AG08396 (cell line): ENCODE measurements at places on chromosomes 12 and 14.

DNA sequence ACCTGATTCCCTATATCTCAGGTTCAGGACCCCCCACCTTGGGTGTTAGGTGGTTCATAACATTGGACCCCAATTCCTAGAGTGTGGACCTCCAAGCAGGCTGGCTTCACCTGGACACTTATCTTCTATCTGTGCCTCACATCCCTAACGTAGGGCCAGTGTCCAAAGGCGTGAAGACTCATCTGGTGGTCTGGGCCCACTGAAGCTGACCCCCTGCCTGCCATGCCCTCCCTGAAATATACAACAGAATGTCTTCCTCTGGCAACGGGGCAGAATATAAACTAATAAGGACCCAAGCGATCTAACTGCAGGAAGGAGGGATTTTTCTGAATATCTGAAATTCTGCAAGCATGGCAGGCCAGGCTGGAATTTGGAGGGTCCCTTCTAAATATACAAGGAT lies 5.6 kb downstream of the HOXC13 start:
- no peak for DNase-seq

- DNase-seq = no peak
Observed at GRCh38 chr12:51636986-51637385, 46.0 kb downstream of the SCN8A start.

GRCh38 chr12:108966378-108967151 lies 54.3 kb downstream of the SVOP start:
- DNase-seq = no peak

DNA sequence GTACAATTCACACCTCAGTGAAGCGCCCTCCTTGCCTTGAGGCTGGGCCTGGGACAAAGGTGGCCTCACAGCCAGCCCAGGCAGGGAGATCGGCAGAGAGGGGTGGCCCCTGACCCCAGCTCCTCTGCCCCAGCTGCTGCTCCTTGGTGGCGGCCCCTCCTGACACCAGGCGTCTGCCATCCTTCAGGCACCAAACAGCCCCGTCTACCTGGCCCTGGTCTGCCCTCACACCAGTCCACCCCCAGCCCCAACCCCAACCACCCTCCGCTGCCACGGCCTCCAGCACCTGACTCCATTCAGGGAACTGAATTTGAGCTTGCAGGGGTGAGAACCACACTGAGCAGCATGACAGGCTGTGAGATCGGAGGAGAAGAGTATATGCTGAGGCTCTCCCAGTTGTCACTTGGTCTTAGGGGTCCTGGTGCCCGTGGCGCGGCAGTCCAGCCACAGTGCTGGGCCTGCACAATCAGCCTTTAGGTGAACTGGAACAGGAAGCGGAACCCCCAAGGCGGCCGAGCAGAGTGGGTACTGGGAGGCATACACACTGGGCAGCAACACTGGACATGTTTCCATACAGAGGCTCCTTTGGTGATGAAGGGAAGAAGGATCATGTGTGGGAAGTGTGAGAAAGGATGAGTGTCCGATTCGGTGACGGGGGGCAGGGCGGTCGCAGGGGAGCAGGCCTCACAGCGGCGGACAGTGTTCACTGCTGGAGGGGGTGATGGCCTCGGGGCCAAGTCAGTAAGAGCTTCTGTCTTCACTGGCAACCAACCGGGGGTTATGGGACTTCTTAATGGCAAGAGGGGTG lies 18.7 kb downstream of the ZFYVE21 start:
- DNase-seq = no peak

GRCh38 chr12:114131824-114132223 lies 165.7 kb upstream of the RBM19 start:
- peak; percentile 8 for DNase-seq

DNA sequence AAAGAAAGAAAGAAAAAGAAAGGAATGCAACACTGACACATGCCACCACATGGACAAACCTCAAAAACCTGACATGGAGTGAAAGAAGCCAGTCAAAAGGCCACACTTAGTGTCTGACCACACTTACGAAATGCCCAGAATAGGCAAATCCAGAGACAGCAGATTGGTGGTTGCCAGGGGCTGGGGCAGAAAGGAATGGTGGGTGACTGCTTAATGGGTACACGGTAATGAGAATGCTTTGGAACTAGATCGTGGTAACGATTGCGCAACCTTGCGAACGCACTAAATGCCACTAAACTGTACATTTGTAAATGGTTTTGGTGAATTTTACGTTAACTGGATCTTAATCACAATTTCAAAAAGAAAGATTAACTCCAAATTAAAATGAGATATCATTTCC lies 39.5 kb downstream of the SCARB1 start:
- no peak for DNase-seq

GRCh38 chr14:67911562-67911961 lies 92.0 kb downstream of the RAD51B start:
- DNase-seq = no peak

- DNase-seq = no peak
Observed at GRCh38 chr14:90496379-90496778, 99.5 kb downstream of the CALM1 start.

GRCh38 chr14:34835312-34835711 lies 39.8 kb downstream of the BAZ1A start:
- no peak for DNase-seq

- DNase-seq = no peak
Observed at GRCh38 chr12:73159954-73160353, 887.8 kb downstream of the TRHDE start.

DNA sequence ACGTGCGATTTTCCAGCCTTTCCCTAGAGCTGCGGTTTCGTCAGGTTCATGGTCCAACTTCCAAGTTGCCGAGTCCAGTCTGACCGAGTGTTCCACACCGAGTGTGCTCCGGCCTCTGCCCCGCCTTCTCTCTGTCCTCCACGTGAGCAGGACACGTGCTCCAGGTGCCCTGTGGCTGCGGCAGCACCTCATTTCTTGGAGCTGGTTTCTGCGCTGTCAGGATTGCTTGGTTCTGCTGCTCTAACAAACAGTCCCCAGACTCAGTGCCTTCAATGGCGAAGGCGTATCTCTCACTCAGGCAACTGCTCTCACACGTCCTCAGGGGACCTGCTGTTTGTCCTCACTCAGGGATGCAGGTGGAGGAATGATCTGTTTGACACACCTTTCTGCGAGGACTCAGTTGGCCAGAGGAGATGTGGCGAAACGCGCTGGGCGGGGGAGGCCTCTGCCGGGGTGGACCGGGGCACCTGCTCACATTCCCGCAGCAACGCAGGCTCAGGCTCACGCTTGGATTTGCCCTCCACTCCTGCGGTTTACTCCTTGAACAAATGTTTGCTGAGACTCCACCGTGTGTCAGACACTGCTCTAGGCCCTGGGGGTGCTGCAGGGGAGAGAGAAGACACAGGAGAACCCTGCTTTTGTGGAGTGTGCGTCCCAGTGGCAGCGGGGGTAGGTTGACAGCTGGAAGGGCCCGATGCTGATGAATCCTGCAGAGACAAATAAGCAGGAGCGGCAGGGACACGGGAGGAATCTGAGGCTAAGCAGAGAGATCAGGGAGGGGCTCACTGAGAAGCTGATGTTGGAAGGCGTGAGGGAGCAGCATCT lies 63.4 kb upstream of the FBRSL1 start:
- no peak for DNase-seq

DNA sequence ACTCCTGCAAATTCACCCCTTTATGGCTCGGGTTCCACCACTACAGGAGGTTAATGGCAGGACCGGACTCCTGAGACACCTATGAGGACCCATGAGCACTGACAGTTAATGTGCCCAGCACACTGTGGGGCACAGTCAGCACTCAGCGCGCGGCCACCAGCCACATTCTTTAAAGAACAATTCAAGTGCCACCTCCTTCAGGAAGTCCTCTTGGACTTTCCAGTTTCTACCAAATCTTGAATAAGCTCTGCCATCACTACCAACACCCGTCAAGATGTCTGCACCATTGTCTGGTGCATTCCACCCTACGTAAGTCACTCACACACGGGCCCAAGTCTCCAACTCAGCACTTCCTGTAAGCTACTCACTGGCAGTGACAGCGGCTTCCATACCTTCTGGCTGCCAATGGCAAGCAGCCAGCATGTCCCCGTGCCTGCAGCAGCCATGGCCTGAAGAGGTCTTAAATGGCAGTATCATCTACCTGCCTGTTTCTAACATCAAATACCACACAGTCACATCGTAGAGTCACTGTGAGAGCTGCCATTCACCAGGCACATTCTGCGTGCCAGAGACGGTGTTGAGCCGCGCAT lies 48.5 kb downstream of the CDC42BPB start:
- DNase-seq = no peak

DNA sequence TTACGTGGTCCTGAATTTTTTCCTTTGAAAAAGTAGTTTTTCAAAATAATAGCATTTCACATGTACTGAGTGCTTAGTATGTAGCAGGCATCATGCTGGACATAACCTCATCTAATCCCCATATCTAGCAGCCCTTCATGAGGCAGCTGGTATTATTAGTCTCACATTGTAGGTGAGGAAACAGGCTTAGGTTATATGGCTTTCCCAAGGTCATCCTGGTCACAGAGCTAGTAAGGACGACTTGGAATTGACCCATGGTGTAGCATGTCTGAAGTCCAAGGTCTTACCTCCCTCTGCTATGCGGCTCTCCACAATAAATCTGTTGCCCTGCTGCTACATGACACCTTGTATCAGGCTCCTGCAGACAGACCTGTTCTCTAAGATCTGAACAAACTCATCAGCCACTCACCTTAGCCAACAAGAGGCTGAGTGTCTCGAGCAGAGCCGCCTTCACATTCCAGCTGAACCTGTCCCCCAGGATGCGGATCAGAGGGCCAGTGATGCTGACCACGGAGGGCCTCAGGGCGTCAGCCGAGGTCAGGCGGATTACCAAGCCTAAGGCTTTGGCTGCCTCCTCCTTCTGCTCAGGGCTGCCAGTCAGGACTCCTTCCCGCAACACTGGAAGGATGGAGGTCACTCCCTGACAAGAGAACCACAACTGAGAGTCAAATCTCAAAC lies 19.7 kb upstream of the RAB35 start:
- no peak for DNase-seq

DNA sequence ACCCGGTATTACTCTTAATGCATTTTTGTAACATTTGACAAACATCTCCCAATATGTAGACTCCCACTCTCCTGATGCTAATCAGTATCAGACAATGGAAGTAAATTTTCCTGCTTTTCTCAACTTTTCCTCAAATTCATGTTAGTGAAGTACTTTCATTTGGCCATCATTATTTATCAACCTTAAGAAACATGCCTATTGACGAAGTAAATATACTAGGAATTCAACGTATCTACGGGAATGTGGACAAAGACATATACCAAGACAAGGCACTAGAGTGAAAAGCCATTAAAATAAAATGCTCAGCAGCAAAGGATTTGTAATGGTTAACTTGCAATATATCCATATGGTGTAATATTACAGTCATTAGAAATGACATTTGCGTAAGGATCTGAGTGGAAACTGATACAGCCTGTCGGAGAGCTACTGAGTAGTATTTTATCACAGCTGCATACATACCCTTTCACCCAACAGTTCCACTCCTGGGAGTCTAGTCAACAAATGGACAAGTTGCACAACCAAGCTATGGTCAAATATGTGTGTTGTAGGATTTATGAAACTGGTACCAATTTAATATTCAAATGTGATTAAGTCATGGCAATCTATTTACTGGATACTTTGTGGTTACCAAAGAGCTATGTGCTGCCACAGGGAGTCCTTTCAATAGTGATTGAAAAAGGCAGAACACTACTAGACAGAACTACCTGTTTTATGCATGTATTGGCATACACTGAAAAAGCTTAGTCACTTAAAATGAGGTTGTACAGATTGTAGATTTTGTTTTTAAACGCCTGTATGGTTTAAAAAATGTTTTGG lies 26.5 kb downstream of the NUDT4 start:
- DNase-seq = no peak

DNA sequence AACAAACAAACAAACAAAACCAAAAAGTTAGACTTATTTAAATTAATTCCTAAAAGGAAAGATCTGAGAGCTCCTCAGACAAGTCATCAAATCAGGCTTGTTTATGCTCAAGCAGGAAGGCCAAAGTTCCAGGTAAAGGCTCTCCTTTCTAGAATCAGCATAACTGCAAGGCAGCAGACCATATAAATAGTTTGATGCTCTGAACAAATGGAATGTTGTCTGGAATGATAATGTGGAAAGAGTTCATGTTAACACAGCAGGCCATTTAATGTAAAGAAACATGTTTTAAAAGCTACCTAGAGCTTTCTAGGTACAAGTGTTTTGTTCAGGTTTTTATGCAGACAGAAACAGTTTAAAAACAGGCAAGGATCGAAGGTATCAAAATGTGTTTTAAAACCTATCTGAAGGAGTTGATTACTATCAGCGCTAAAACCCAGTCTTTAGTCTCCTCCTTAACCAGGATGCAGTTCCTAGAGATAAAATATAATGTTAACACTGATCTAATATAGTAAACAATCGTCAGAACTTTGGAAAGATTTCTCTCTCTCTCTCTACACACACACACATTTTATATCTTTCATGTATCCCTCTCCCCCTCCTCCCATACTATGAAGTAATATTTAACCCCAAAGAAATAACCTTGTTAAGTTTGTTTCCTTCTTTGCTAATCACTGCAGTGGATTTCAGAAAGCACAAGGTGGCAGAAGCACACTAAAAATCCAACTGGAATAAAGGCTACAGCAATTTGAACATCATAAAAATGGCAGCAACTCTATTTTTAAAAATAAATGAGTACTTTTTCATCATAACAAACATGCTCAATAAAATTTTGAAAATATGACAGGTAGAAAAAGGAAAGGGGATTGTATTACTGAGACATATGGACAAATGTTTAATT lies 135.5 kb downstream of the PAWR start:
- peak; percentile 59 for DNase-seq

DNA sequence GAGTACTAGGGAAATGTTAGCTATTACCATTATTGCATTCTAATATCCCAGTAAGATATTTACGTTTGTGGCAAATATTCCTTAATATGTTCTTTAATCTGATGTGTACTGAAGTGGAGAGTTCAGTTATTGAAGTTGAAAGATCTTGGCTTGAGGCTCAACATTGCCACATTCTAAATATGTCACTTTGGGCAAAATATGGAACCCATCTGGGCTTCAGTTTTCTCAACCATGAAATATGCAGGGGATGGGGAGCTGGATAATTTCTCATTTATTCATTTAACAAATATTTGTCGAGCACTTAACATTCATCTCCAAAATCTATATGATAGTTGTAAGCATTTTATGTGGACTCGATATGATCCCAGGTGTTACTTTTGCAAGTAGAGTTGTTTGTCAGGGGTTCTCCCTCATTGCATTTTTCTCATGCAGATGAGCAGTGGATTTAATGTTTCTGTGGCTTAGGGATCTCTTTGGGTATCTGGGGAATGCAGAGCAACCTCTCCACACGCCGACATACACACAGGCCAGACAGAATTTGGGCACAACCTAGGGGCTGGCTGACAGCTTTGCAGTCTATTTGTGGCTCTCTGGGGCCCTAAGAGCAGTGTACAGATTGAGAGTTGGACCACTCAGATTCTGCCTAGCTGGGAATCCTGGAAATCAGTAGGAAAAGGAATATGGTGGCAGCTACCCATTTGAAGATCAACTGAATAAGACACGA lies 26.6 kb upstream of the APPL2 start:
- no peak for DNase-seq
